ENCODE measurements at places on chromosomes 11 and 22. TPM values are rescaled to one million over a fixed set of nuclear protein-coding genes. Genes with fewer than 3 reads are reported as not detected.

Gene SYT8
- not detected for total RNA-seq

Gene TSSK2
- total RNA-seq = not detected

GRCh38 chr11:15727520-15727914 lies 612.8 kb downstream of the INSC start:
- no peak overlapping the region for H3K27ac ChIP-seq
- H3K4me3 ChIP-seq = no peak overlapping the region
- peaks cover 9% of the 10 kb centered on the region for H3K4me1 ChIP-seq
- no peak for DNase-seq
- no peaks in the 10 kb centered on the region for H3K36me3 ChIP-seq
- 0 out of 2 replicates have a peak, but pooled peaks cover 2% of the 10 kb centered on the region for H3K27me3 ChIP-seq

- H3K27me3 ChIP-seq = peaks cover 5% of the 10 kb centered on the region
- no peak for DNase-seq
- no peak overlapping the region for H3K4me3 ChIP-seq
- no peak overlapping the region for H3K27ac ChIP-seq
These were observed 58.1 kb downstream of the LINC01488 start for GRCh38 chr11:69539416-69540117.

DNA sequence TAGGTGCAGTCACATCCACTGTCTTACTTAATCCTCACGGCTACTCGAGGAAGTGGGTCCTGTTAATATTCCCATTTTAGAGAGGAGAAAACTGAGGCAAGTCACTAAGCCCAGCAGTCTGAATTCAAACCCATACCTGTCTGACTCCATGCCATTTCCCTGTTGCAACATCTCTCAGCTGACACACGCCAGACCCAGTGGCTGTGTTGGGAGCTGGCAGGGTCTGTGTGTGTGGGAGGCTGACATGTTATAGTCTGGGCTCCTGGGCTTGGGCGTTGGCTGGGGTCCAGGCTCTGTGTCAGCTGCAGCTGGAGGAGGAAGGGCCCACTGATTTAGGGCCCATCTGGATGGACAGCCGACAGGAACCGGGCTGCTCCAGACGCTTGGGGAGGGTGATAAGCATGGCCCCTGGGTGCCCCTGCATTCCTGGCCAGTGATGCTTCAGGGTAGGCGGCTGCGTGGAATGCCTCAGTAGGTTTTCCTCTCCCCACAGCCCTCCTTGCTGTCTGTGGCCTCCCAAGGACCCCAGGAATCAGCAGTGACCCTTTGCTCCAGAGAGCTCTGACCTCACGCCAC lies 562.5 kb downstream of the MN1 start:
- H3K4me1 ChIP-seq = peaks cover 7% of the 10 kb centered on the region
- no peak overlapping the region for H3K27ac ChIP-seq
- H3K4me3 ChIP-seq = no peak overlapping the region
- DNase-seq = peak; percentile 97
- peaks cover 10% of the 10 kb centered on the region for H3K27me3 ChIP-seq
